ENCODE measurements at places on chromosomes 7 and 10. TPM values are rescaled to one million over a fixed set of nuclear protein-coding genes. Genes with fewer than 3 reads are reported as not detected.

DNA sequence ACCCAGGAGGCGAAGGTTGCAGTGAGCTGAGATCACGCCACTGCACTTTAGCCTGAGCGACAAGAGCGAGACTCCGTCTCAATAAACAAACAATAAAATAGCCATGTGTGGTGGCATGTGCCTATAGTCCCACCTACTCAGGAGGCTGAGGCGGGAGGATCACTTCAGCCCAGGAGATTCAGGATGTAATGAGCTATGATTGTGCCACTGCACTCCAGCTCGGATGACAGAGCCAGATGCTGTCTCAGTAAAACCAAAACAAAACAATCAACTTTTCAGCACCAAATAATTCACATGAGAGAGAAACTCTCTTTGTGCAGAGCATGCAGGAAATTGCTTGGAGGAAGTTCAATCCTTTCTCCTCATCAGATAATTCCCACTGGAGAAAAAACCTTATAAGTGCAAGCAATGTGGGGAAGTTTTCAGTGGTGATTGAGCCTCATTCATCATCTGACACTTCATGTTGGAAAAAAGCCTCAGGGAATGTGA lies 13.4 kb upstream of the FIS1 start:
- H3K27ac ChIP-seq = no peak overlapping the region
- DNase-seq = no peak
- no peaks in the 10 kb centered on the region for H3K4me1 ChIP-seq
- no peak overlapping the region for H3K4me3 ChIP-seq
- H3K27me3 ChIP-seq = no peaks in the 10 kb centered on the region
- H3K36me3 ChIP-seq = no peaks in the 10 kb centered on the region

- no peaks in the 10 kb centered on the region for H3K27me3 ChIP-seq
- H3K36me3 ChIP-seq = no peaks in the 10 kb centered on the region
- H3K27ac ChIP-seq = no peak overlapping the region
- no peak overlapping the region for H3K4me3 ChIP-seq
- H3K4me1 ChIP-seq = no peaks in the 10 kb centered on the region
Observed at GRCh38 chr10:49307921-49308320, 9.0 kb downstream of the C10orf71 start.

PRSS37 gene
- not detected for total RNA-seq

DNA sequence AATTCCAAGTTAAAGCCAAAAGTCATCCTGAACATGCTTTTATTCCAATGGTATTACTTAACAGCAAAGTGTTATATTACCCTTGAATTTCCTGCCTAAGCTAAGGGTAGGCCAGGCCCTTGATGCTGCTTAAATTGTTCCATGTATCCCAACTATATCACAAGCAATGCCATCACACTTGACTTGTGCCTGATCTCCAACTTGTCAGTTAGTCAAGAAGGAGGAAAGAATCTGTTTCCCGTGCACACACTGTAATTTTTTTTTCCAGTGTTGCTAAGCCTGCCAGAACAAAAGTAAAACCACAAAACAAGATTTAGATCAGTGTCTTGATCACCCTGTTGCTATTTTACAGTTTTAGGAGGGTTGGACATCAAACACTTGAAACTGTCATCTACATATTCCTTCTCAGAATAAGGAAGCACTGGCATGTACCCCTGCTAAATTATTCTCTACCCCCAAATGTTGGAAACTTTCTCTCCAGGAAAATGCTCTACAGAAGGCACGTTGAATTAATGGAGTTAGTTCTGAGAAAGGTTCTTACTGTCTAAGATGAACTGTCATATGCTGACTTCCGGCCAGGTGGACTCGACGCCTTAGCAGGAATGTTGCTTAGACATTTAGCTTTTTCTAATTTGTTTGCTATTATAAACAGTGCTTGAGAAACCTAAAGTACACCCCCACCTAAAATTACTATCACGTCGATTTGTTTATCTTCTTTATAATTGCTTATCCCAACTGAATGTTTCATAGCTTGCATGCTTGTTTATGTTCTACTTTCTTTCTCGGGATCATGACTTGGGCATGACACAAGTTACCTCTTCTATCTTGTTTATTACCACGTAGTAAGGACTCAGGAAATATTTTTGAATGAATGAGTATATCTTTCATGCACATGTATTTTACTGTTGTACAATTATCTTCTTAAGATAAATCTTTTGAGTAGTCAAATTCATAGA lies 105.5 kb upstream of the ZNF438 start:
- no peak overlapping the region for H3K4me3 ChIP-seq
- H3K27me3 ChIP-seq = no peaks in the 10 kb centered on the region
- peaks cover 33% of the 10 kb centered on the region for H3K4me1 ChIP-seq
- DNase-seq = peak; percentile 56
- H3K27ac ChIP-seq = peak overlapping the region; percentile 34

DNA sequence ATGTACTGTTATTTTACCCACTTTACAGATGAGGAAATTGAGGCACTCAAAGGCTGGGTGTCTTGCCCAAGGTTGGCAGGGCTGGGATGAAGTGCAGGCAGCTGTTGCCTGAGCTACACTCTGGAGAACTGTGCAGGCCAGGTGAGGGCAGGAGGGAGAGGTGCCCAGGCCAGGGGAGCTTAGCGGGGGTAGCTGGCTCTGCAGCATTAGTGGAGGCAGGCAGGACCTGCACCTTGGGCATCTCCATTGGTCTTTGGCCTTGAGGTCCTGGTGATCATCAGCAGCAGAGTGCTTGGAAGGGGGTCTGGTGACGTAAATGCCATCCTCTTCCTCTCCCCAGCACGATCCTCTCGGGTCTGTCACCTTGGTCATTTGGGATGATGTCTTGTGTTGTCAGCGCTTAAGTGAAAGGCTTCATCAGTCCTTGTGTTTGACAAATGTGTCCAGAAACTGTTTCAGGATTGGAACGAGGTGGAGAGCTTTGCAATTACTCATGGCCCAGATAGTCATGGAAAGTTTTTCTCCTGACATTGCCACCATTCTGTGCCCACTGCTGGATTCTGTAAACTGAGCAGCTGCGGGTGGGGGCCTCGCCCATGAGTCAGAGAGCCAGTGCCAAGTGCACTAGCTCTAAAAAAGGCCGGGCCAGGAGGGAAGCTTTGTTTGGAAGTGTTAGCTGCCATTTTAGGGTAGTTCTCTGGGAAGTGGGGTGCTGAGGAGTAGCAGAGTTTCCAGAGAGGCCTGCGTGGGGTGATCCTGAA lies 47.6 kb downstream of the TSPAN15 start:
- H3K4me3 ChIP-seq = no peak overlapping the region
- no peaks in the 10 kb centered on the region for H3K27me3 ChIP-seq
- H3K27ac ChIP-seq = no peak overlapping the region
- DNase-seq = no peak
- no peaks in the 10 kb centered on the region for H3K4me1 ChIP-seq

GRCh38 chr7:130154501-130155317 lies 50.5 kb downstream of the TMEM209 start:
- no peak for DNase-seq
- H3K36me3 ChIP-seq = no peaks in the 10 kb centered on the region
- H3K4me3 ChIP-seq = no peak overlapping the region
- H3K27me3 ChIP-seq = no peaks in the 10 kb centered on the region

GRCh38 chr7:14385074-14385473 lies 395.6 kb upstream of the ETV1 start:
- no peaks in the 10 kb centered on the region for H3K27me3 ChIP-seq
- no peak for DNase-seq
- no peak overlapping the region for H3K4me3 ChIP-seq
- no peaks in the 10 kb centered on the region for H3K36me3 ChIP-seq
- H3K27ac ChIP-seq = no peak overlapping the region
- no peaks in the 10 kb centered on the region for H3K4me1 ChIP-seq

DNA sequence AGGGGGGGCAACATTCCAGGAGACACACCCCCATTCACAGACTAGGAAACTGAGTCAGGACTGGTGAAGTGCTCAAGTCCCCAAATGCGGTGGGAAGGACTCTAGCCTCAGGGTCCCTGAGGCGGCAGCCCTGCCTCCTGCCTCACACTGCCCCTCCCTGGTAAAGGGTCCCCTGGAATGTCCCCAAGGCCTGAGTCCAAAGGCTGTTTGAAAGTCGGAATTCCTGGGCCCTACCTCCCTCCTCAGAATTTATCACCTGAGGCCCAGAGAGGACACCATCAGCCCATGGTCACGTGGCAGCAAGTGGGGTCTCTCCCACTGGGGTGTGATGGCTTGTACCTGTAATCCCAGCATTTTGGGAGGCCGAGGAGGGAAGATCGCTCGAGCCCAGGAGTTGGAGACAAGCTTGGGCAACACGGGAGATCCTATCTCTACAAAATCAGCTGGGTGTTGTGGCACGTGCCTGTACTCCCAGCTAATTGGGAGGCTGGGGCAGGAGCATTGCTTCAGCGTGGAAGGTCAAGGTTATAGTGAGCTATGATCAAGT lies 110.3 kb upstream of the TNRC18 start:
- H3K4me3 ChIP-seq = peak overlapping the region; percentile 93
- peak overlapping the region; percentile 99 for H3K27ac ChIP-seq
- peaks cover 22% of the 10 kb centered on the region for H3K4me1 ChIP-seq
- no peaks in the 10 kb centered on the region for H3K27me3 ChIP-seq

LRRN3 gene
- total RNA-seq = 7.6 TPM

DNA sequence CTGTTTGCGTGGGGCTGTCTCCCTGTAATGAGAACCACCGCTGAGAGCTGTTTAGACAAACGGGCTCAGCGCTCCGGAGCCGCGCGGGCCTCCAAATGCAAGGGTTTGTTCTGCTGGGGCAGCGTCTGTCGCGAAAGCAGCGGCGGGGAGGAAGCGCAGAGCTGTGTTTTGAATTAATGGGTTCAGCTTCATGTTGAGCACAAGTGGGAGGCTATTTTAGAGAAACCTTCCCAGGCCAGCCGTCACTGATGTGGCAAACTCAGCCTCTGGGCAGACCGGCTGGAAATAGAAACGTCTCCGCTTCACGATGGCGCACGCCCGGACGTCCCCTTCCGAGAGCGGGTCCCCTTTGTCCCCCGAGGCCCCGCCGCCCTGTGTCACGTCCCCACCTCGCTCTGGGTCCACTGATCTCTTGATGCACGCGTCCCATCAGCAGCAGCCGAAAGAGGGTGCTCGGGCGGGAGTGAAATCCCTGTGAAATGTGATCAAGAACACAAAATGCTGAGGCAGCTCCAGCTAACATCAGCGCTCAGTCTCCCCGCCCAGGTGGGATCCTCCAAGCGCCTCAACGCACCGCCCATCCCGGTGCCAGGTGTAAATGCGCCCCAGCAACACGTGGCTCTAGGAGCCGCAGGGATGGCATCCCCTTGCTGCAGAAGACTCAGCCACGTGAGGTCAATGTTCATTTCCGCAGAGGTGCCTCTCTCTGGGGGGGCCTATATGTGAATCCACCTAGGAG lies 44.9 kb downstream of the BAMBI start:
- no peaks in the 10 kb centered on the region for H3K4me1 ChIP-seq
- H3K36me3 ChIP-seq = no peaks in the 10 kb centered on the region
- no peak overlapping the region for H3K27ac ChIP-seq
- no peaks in the 10 kb centered on the region for H3K27me3 ChIP-seq

DNA sequence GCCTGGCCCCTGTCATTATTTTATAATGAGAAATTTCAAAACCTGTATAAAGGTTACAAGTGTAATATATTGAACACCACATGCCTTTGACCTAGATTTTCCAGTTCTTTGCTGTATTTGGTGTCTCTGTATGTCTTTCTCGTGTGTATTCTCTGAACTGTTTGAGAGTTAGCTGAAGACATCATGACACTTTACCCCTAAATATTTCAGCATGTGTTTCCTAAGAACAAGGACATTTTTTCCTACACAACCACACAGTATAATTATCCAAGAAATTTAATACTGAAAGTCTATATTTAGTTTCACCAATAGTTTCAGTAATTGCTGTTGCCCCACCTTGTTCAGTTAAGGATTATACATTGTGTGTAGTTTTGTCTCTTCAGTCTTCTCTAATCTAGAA lies 14.8 kb downstream of the ZRANB1 start:
- no peak overlapping the region for H3K4me3 ChIP-seq
- H3K27me3 ChIP-seq = no peaks in the 10 kb centered on the region
- H3K27ac ChIP-seq = no peak overlapping the region
- no peak for DNase-seq
- no peaks in the 10 kb centered on the region for H3K4me1 ChIP-seq
- H3K36me3 ChIP-seq = no peaks in the 10 kb centered on the region

GRCh38 chr7:18174996-18175395 lies 147.3 kb upstream of the PRPS1L1 start:
- no peak overlapping the region for H3K4me3 ChIP-seq
- no peaks in the 10 kb centered on the region for H3K36me3 ChIP-seq
- H3K27ac ChIP-seq = no peak overlapping the region
- no peak for DNase-seq

DNA sequence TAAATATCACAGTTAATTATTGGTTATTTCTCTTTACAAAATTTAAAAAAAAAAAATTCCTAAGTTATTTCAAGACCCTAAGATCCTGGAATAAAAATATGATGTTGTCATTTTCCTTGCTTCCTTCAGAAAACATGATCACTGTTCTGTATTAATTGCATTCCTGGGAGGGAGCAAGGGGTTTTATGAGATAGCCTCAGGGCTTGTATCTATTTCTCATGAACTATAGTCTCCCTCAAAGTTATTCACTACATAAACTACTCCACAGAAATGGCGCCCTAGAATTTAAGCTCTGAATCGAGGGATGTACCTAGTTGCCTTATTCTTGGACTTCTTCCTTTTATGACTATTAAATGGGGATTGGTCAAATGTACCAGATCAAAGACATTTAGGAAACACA lies 170.3 kb downstream of the CHRM2 start:
- no peak overlapping the region for H3K4me3 ChIP-seq
- DNase-seq = no peak
- H3K27me3 ChIP-seq = no peaks in the 10 kb centered on the region
- no peak overlapping the region for H3K27ac ChIP-seq
- H3K36me3 ChIP-seq = no peaks in the 10 kb centered on the region

- no peaks in the 10 kb centered on the region for H3K4me1 ChIP-seq
- H3K36me3 ChIP-seq = no peaks in the 10 kb centered on the region
- no peak for DNase-seq
Observed at GRCh38 chr7:143487566-143487965, 9.9 kb downstream of the TAS2R41 start.

DNA sequence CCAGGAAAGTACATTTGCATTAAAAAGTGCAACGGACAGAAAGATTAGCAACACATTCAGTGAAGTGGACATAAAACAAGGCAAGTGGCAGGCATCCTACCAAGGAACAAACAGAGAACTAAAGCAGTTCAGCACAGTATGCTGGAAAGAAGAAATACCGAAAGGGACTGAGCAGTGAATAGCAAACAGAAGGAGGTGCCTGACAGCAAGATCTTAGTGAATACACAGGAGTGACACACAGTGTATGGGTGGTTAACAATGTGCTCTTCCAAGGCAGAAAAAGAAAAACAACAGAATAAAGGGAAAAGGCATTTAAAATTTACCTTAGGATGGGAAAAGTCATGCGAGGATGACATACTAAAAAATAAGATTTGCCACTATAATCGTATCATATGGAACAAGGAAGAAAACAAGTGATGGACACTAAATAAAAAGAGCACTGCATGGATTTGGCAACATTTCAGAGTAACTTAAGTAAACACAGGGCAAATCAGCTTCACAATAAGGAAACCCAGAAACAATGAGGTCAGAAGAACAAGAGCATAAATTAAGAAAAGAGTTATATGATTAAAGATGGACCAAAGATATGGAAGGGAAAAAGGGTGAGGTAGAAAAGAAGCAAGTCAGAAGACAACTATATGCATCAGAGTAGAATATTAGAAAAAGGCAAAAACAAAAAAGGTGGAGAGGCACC lies 29.5 kb downstream of the MEST start:
- no peaks in the 10 kb centered on the region for H3K4me1 ChIP-seq
- DNase-seq = no peak
- H3K4me3 ChIP-seq = no peak overlapping the region
- no peak overlapping the region for H3K27ac ChIP-seq
- H3K36me3 ChIP-seq = no peaks in the 10 kb centered on the region
- H3K27me3 ChIP-seq = no peaks in the 10 kb centered on the region

Data from naive thymus-derived CD4-positive, alpha-beta T cell (primary cell).